ENCODE measurements at places on chromosomes 7 and 10.

GRCh38 chr7:134640842-134641715 lies 5.6 kb upstream of the BPGM start:
- DNase-seq: no peak

- DNase-seq: no peak
These were observed 179.9 kb downstream of the AUTS2 start for GRCh38 chr7:69778138-69778537.

DNA sequence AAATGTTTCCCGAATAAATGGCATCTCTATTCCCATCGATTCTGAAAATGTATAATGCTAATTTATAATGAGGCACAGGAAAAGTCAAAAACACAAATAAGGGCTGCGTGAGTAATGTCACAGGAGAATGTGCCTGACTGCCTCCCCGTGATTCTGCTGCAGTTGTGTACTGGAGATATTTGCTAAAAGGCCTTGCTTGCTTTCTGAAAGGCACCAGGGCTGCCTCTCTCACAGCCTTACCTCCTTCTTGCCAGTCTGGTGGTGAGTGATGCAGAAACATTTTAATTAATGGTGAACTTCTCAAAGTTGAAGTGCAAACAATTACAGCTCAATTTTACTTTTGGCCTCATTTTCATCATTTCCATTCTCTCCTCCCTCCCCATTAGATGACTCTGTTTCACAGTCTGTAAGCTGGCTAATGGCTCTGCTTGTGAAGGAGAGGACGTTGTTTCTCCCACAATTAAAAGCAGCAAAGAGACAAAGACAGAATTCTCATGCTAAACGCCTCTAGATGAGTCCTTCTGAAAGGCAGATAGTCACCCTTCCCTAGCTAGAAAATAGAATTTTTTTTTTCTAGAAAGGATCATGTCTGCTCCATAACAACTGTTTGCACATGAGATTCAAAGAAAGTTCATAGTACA lies 377.6 kb downstream of the MDFIC start:
- no peak for DNase-seq

DNA sequence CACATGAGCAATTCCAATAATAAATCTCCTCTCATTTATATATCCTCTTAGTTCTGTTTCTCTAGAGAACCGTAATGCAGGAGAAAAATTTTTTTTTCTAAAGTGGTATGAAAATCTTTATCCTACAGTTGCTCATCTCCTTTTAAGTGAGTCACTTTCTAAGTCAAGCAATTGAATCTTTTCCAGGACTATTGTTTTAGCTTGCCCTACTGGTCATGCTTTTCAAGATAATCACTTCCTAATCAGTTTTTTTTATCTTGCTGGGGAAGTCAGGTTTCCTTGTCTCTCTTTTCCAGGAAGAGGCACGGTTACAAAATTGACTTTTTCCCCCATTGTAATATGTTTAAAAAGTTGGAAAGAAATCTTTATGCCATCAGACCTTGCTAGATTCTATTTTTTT lies 44.0 kb downstream of the INPP5F start:
- no peak for DNase-seq

GRCh38 chr10:88526501-88527105 lies 56.5 kb downstream of the RNLS start:
- DNase-seq: no peak

DNA sequence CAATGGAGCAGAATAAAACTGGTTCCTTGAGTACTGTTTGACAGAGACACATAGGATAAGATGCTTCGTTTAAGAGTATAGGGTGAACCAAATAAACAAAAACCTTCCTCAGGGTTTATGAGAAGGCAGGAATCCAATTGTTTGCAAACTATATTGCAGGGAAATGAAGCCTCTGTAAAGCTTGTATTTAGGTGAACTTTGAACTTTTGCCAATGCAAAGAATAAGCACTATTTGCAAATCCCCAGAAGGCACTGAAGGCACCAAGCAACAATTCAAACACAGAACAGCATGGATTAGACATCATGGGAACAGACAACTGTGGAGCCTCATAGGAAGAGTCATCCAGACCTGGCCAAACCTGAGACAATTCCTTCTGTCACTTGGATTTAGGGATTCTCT lies 47.1 kb upstream of the WASL start:
- no peak for DNase-seq

GRCh38 chr10:14039968-14040668 lies 290.6 kb downstream of the FRMD4A start:
- DNase-seq: no peak

DNA sequence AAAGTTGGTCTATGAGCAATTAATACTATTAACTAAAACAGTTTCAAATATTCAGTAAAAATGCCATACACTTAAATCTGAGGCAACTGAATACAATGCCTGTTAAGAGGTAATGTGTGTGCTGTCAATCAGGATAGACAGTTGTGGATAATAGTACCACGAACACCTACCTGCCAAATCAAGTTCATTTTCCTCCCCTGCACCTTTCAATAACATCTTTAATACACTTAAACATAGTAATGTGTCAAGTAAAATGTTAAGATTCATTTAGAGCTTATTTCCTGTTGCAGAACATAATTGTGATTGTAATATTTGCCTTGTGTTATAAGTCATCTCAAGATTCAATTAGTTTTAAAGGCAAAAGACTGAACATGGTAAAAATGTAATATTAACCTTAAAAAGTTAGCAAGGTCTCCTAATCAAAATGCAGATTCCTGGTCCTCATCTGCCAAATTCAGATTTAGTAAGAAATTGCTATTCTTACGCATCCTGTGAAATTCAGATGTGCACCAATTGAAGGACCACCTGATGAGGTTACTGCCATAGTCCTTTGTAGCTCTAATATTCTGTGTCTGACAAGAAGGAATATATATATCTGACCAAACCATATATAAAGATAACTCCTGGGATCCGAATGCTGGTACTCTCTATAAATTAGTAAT lies 37.1 kb downstream of the COL1A2 start:
- no peak for DNase-seq

All from ureter (tissue), 1 donor.